Stomach (tissue), 19 donors: ENCODE measurements at places on chromosomes 7 and 10. TPM values are rescaled to one million over a fixed set of nuclear protein-coding genes. Genes with fewer than 3 reads are reported as not detected.

Gene ICA1
- 118 TPM for total RNA-seq

GRCh38 chr7:140898786-140899536 is 25.8 kb downstream of the BRAF start:
- DNase-seq = no peak
- no peaks in the 10 kb centered on the region for H3K36me3 ChIP-seq
- H3K4me1 ChIP-seq = peaks cover 32% of the 10 kb centered on the region
- H3K27me3 ChIP-seq = no peaks in the 10 kb centered on the region

GRCh38 chr7:81190997-81191768 is 272.3 kb upstream of the SEMA3C start:
- H3K27ac ChIP-seq = no peak overlapping the region
- H3K4me3 ChIP-seq = no peak overlapping the region
- no peak for DNase-seq

DNA sequence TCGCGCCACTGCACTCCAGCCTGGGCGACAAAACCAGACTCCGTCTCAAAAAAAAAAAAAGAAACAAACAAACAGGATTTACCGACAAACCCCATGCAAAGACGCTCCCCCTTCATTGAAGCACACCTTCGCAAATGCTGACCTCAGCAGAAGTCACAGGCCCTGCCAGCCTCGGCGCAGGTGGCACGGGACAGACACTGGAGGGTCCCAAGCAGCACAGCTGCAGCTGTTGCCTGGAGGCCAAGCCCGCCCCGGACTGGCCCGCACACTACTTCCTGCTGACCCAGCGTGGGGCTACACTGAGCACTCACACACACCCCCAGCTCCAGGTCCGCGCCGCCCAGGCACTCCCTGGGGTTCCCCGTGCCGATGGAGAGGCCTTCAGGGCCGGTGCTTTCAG is 31.2 kb downstream of the SNX8 start:
- no peaks in the 10 kb centered on the region for H3K27me3 ChIP-seq
- no peaks in the 10 kb centered on the region for H3K36me3 ChIP-seq
- no peaks in the 10 kb centered on the region for H3K4me1 ChIP-seq
- DNase-seq = no peak
- H3K27ac ChIP-seq = no peak overlapping the region
- no peak overlapping the region for H3K4me3 ChIP-seq

DNA sequence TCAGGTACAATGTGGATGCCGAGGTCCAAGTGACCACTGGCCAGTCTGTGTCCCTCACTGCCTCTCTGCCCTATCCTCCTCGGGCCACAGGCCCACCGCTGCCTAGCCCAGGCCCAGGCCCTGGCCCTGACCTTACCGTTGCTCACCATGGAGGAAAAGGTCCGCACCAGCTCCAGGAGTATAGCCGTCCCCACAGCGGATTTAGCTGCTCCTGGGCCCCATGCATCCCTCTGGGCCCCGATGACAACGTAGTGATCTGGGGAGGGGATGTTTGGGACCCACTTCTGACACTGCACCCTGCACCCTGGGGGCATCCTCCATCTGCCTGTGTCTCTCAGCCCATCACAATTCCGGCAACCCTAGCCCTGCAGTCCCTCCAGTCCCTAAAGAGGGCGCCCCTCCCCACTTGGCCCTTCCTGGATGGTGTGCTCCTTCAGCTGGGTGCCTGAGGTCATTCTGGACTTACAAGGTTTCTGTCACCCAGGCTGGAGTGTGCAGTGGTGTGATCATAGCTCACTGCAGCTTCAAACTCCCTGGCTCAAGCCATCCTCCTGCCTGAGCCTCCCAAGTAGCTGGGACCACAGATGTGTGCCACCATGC is 12.1 kb downstream of the TFR2 start:
- peak; percentile 31 for DNase-seq
- peaks cover 22% of the 10 kb centered on the region for H3K4me1 ChIP-seq
- H3K27me3 ChIP-seq = no peaks in the 10 kb centered on the region
- no peak overlapping the region for H3K4me3 ChIP-seq
- H3K27ac ChIP-seq = no peak overlapping the region

DNA sequence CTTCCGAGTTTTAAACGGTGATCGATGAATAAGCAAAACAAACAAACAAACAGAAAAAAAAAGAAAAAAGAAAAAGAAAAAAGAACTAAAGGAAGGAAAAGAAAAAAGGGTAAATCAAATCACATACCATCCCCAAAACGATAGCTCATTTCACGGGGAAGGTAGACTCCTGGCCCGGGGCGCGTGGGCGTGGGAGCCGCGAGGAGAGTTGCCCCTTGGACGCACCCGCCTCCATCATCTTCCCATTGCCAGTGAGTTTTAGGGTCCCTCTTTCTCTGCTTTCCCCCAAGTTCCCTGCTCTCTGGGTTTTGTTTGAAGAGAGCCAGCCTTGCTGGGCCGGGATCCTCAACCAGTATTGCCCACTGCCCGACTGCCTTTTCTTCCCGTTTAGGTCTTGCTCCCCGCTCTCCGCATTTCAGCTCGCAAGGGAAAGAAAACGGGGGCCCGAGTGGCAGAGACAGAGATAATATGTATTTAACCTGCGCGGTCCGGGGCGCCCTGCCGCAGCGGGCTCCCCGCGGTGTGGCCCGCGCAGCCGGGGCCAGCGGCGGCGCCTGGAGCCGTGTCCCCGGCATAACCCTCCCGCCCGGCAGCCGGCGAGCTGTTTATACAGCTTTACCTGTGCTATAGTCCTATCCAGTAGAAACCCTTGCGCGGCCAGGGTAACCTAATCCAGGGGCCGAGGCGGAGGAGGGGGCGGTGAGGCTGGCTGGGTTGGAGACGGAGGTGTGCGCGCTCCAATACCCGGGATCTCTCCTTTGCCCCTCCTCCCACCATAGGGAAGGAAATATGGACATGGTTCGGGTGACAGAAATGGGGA is 5.2 kb upstream of the GATA3 start:
- peak overlapping the region; percentile 50 for H3K4me3 ChIP-seq
- H3K27ac ChIP-seq = no peak overlapping the region
- no peak for DNase-seq
- peaks cover 86% of the 10 kb centered on the region for H3K4me1 ChIP-seq

Gene ARHGEF5
- total RNA-seq = 18.1 TPM

DNA sequence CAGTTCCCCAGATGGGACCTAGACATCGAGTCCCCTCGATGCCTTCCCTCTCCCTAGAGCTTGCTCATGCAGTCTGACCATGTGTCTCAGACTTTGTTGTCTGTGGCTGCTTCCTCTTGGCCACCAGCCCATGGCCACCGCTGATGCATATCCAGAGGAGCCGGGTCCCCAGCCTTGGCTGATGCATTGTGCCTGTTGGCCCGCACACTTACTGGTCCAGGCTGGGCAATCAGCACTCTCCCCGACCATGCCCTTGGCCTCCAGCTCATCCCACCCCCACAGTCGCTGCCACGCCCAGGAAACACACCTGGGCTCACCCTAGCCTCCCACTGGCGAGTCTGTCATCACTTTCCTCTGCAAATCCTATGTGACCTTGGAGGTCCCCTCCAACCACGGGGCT is 10.1 kb downstream of the NPC1L1 start:
- H3K36me3 ChIP-seq = no peaks in the 10 kb centered on the region
- H3K4me3 ChIP-seq = no peak overlapping the region
- peak; percentile 25 for DNase-seq
- H3K27me3 ChIP-seq = no peaks in the 10 kb centered on the region
- no peak overlapping the region for H3K27ac ChIP-seq

- DNase-seq = no peak
- no peaks in the 10 kb centered on the region for H3K27me3 ChIP-seq
- peaks cover 22% of the 10 kb centered on the region for H3K36me3 ChIP-seq
- H3K4me3 ChIP-seq = no peak overlapping the region
- no peak overlapping the region for H3K27ac ChIP-seq
Observed at GRCh38 chr7:127809261-127809702, 157.3 kb downstream of the SND1 start.

- H3K4me1 ChIP-seq = no peaks in the 10 kb centered on the region
- H3K27ac ChIP-seq = no peak overlapping the region
- DNase-seq = no peak
- H3K36me3 ChIP-seq = no peaks in the 10 kb centered on the region
- H3K4me3 ChIP-seq = no peak overlapping the region
- no peaks in the 10 kb centered on the region for H3K27me3 ChIP-seq
Observed at GRCh38 chr7:46003896-46004875, 83.1 kb upstream of the IGFBP3 start.

Gene SLC13A4
- not detected for total RNA-seq

GRCh38 chr7:37201003-37201875 is 247.4 kb downstream of the ELMO1 start:
- peak overlapping the region; percentile 57 for H3K27ac ChIP-seq
- no peak overlapping the region for H3K4me3 ChIP-seq
- peaks cover 16% of the 10 kb centered on the region for H3K36me3 ChIP-seq
- H3K27me3 ChIP-seq = no peaks in the 10 kb centered on the region
- peak; percentile 87 for DNase-seq

Gene PTPN12
- 8.4 TPM for total RNA-seq

- H3K36me3 ChIP-seq = no peaks in the 10 kb centered on the region
- H3K4me1 ChIP-seq = no peaks in the 10 kb centered on the region
- no peak overlapping the region for H3K4me3 ChIP-seq
Observed at GRCh38 chr10:110739811-110740271, 95.7 kb downstream of the RBM20 start.

Gene STEAP2
- 7.8 TPM for total RNA-seq

Gene PHKG1
- total RNA-seq = 39.3 TPM

Gene MYL10
- not detected for total RNA-seq

Gene STOX1
- total RNA-seq = 13.8 TPM

DNA sequence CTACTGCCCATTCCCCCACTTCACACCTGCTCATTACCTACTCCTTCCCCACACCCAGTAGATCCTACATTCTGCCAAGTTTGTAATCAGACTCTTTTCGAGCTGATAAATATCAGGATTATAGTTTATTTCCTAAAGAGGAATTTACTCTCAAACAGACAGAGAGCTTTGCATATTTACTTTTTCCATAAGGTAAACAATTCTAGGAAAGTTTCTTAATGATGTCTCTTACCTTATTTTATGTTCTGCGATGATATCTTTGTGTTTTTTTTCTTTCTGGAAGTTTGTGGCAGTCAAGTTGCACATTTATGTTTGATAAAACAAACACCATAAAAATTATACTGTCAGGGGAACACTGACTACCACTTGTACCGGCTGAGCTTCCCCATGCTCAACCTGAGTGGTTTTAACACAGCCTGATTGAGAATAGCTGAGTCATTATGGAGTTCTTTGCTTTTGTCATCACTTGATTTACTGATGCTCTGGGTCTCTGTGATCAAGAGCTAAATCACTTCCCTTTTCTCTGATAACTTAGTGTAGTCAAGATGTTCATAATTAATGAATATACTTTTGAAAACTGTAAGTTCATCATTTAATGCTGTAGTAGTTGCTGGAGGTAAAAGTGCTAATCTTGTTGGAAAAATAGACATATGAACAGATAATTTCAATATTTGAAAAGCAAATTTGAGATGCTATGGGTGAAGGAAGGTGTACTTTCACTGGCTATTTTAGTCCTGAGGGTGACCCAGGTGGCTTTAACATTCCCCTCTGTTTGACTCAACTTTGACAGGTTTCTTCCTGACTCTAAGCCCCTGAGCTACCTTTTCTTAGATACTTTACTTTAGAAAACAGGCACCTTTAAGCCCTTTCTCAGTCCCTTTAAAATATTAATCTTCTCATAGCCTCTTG is 1034.5 kb upstream of the LRRTM3 start:
- no peaks in the 10 kb centered on the region for H3K36me3 ChIP-seq
- DNase-seq = no peak
- no peaks in the 10 kb centered on the region for H3K27me3 ChIP-seq

DNA sequence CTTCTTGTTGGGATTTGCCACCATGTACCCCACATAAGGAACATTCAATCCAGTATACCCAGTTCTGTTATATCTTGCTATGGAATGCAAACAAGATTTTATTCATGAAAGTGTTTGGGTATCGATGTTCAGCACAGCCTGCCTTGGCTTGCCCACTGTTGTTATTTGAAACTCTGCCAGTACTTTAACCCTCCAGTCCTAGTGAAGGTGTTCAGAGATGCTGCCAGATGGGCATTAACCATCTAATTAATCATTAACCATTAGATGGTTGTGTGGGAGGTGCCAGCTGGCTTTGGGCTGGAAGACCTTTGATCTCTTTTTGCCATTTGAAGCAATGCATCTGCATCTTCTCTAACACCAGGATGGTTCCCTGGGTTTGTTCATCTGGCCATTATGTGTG is 363.0 kb downstream of the SH2D4B start:
- no peak overlapping the region for H3K4me3 ChIP-seq
- H3K36me3 ChIP-seq = no peaks in the 10 kb centered on the region
- H3K4me1 ChIP-seq = no peaks in the 10 kb centered on the region
- H3K27me3 ChIP-seq = no peaks in the 10 kb centered on the region
- DNase-seq = no peak
- no peak overlapping the region for H3K27ac ChIP-seq

DNA sequence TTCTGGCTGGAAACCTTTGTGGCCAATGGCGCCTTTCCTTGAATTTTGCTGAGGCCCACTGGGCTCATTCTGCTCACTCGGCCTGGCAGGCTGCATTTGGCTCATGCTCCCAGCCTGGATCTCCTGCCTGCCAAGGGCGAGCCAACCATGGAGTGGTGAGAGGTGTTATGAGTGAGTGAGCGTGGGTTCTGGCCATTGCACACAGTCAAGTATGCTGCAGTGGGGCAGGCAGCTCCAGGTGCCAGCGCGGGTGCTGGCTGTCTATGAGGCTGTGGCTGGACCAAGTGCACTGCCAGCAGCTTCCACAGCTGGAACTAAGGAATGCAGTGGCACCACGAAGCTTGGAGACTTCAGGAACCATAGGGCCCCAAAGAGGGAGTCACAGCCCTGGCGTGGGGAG is 42.2 kb upstream of the TUBB8 start:
- H3K4me3 ChIP-seq = no peak overlapping the region
- peaks cover 30% of the 10 kb centered on the region for H3K4me1 ChIP-seq
- no peak overlapping the region for H3K27ac ChIP-seq
- H3K36me3 ChIP-seq = no peaks in the 10 kb centered on the region
- no peaks in the 10 kb centered on the region for H3K27me3 ChIP-seq
- DNase-seq = no peak

GRCh38 chr10:86079088-86079487 is 287.5 kb downstream of the GRID1 start:
- H3K27me3 ChIP-seq = peaks cover 6% of the 10 kb centered on the region
- H3K36me3 ChIP-seq = no peaks in the 10 kb centered on the region
- H3K4me3 ChIP-seq = no peak overlapping the region
- H3K27ac ChIP-seq = no peak overlapping the region
- H3K4me1 ChIP-seq = no peaks in the 10 kb centered on the region

Gene NUTM2E
- total RNA-seq = not detected
